ENCODE measurements at places on chromosomes 13 and 19. TPM values are rescaled to one million over a fixed set of nuclear protein-coding genes. Genes with fewer than 3 reads are reported as not detected.

Gene ZNF20
- 7.0 TPM for total RNA-seq

Gene ADPRHL1
- total RNA-seq, result 0.58 TPM

Gene DOHH
- total RNA-seq, result 7.6 TPM

Gene RNF17
- not detected for total RNA-seq

Gene OR7A5
- not detected for total RNA-seq

Gene ZNF681
- total RNA-seq, result 0.96 TPM

Gene INSL3
- total RNA-seq, result not detected

Gene NBEA
- total RNA-seq, result 2.7 TPM

Gene ZNF429
- total RNA-seq, result 6.8 TPM

Gene LMTK3
- not detected for total RNA-seq

Gene CD70
- not detected for total RNA-seq

Gene NLRP5
- not detected for total RNA-seq

Gene ZNF98
- not detected for total RNA-seq

Gene SLC8A2
- not detected for total RNA-seq

Measured in regular cardiac myocyte (primary cell).